ENCODE measurements at places on chromosomes 12 and 14.

DNA sequence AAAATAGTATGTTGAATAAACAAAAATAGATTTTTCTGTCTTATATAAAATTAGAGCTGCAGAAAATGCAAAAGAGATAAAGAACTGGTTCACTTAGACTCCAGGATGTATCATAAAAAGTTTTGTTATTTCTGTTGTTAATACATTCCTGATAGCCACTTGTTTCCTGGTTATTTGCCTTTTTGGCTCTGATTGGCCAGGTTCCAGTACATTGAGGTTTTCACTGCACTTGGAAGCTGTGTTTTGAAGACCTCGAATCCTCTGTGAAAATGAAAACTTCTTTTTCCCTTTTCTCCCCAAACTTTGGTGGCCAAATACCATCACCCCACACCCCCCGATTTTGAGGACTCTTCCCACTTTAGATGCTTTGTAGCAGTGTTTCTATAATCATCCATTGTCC lies 525.3 kb downstream of the MED13L start:
- DNase-seq, result no peak

DNA sequence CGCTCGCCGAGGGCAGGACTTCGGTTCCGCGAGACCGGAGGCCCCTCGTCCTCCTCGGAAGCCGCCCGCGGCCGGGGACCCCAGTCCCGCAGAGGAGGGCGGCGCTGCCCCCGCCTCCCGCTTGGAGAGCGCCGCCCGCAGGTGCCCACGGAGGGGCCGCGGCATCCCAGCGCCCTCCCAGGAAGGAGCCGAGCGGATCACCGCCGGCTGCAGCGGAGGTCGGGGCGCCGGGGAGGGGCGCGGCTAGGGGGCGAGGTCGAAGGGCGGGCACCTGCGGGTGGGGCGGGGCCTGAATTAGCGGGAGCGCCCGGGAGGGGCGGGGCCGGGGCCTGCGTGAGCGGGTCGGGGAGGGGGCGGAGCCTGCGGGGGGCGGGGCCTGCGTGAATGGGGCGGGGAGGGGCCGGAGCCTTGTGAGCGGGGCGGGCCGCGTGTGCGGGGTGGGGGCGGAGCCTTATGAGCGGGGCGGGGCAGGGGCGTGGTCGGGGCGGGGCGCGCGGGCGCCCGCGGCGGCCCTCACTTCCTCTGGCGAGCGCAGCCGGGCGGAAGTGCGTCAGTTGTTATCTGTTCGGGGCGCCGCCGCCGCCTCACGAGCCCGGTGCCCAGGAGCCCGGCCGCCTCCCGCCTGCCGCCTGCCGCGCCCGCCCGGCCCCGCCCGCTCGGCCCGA lies at the start of gene FBRSL1:
Gene FBRSL1, plus strand, starts transcription at position 550 of the 665 bp plus-strand sequence.
- peak; percentile 87 for DNase-seq

DNA sequence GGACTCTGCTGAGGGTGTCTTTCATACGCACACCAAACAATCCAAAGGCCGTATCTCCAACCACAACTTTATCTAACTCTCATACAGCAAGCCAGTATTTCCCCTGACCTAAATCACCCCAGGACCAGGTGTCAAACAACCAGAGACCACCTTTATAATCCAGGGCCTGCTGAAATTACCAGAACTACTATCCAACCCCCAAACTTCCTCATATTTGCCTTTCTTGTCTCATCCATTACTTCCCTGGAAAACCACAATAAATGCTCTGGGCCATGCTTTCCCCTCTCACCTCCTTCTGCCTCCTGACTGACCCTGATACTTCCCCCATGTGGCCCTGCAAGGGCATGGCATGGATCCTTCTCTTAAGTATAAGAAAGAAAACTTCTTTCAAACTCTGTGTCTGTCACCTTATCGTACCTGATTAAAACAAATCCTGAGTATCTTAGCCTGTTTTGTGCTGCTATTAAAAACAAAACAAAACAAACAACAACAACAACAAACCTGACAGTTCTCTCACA lies 44.7 kb upstream of the CRACR2A start:
- DNase-seq, result no peak

DNA sequence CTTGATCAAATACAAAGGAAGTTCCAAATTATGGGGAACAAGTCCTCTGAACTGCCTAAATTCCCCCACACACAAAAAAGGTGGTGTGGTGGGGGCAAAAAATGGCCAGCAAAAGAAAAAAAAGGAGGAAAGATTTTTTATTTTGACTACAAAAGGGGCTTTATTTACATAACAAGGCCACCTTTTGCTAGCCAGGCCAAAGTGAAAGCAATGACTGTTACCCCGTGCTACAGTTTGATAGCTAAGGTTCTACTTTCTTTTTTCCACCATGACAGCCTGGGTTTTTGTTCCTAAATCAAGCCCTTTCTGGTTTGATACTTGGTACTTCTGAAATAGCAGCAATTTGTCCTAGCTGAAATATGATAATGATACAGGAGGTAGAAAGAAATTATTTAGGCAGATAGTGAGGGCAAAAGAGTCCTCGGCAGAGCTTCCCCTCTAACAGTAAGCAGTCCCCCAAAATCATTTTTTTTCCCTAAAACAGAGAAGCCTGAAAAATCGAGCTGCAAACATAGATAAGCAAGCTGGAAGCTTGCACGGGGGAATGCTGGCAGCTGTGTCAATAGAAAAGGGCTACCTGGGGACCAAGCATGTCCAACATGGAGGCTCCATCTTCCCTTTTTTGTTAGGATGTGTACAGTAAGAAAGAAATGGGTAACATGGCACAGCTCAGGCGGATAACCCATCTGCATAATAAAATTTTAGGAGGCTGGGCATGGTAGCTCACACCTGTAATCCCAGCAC lies 8.9 kb upstream of the B4GALNT1 start:
- DNase-seq, result no peak

- DNase-seq, result no peak
Measured at GRCh38 chr14:24798911-24799462, 165.0 kb upstream of the GZMB start.

GRCh38 chr12:48694038-48694437 lies 12.0 kb upstream of the KANSL2 start:
- DNase-seq, result no peak

- DNase-seq, result peak; percentile 37
Measured at GRCh38 chr12:57621497-57622292, 10.5 kb downstream of the ARHGEF25 start.

GRCh38 chr14:77043177-77043983 lies 14.9 kb upstream of the IRF2BPL start:
- peak; percentile 81 for DNase-seq

- peak; percentile 78 for DNase-seq
Measured at GRCh38 chr12:127165567-127166392, 1101.2 kb upstream of the TMEM132C start.

DNA sequence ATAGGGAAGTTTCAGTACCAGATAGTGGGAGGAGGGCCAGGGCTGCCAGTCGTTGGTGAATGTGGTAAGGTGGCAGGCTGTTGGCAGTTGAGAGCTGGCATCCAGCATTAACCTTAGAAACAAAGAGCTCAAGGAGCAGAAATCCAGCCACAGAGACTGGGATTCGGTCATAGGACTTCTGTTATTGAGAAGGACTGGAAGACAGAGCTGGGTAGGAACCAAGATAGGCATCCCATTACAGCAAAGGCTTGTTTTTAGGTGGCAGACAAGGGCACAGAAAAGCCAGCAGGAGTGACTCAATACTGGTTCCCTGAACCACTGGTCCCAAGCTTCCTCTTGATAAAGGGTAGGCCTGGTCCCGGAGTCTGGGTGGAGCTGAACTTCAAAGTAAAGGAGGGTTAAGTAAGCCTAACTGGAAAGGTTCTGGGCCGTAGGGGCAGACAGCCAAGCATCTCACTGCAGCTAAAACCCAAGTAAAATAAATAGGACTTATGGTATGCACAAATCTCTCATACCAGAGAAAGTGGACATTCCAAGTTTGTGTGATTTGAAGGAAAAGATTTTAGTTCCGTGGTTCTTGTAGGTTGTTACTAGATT lies 147.9 kb downstream of the ETV6 start:
- DNase-seq, result peak; percentile 4

- no peak for DNase-seq
Measured at GRCh38 chr12:117994551-117995438, 21.7 kb upstream of the RFC5 start.

DNA sequence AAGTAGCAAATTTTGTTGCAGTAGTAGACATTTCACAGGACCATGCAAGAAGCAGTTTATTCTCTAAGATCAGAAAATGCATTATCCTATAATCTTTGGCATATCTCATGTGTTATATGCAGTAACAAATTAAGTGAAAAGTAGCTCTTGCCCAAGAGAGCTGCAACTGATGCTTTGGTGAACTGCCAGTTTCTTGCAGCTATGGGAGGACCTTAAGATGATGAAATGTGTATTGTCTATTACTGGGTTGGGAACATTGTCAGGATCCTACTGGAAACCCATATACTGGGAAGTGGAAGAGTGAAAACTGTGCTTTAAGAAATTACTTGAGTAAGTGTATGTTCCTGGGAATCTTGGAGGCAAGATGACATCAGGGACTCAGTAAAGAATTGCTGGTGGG lies 238.8 kb downstream of the DACT1 start:
- DNase-seq, result no peak

- no peak for DNase-seq
Measured at GRCh38 chr12:60252359-60253096, 656.7 kb downstream of the SLC16A7 start.

GRCh38 chr14:88576222-88576621 lies 13.4 kb downstream of the ZC3H14 start:
- DNase-seq, result no peak

Data from midbrain (tissue), 1 donor.